ENCODE measurements at places on chromosomes 6 and 20.

- no peak for DNase-seq
- H3K27me3 ChIP-seq, result peaks cover 5% of the 10 kb centered on the region
- H3K36me3 ChIP-seq, result peaks cover 2% of the 10 kb centered on the region
- no peaks in the 10 kb centered on the region for H3K4me1 ChIP-seq
- H3K4me3 ChIP-seq, result no peak overlapping the region
- no peak overlapping the region for H3K27ac ChIP-seq
These were observed 34.0 kb upstream of the NUP153 start for GRCh38 chr6:17740559-17741220.

DNA sequence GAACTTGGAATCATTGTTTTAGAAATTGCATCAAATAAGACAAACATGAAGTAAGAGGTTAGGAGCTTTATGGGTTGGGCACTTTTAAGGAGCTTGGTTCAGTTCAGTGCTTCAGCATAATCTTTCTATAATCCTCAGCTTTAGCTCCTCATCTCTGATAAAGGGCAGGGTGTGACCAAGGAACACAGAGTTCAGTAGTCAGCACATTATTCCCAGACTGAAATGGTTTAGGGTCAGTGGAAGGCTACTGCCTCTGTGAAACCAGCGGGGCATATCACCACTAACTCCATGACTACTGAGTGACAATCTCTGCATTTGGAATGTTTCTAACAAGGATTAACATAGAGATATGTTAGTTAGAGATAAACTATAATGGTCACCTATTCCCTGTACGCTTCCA lies 36.9 kb downstream of the CRYBG1 start:
- H3K4me3 ChIP-seq, result no peak overlapping the region
- H3K36me3 ChIP-seq, result no peaks in the 10 kb centered on the region
- no peak for DNase-seq
- H3K4me1 ChIP-seq, result no peaks in the 10 kb centered on the region
- no peak overlapping the region for H3K27ac ChIP-seq
- H3K27me3 ChIP-seq, result peaks cover 13% of the 10 kb centered on the region

DNA sequence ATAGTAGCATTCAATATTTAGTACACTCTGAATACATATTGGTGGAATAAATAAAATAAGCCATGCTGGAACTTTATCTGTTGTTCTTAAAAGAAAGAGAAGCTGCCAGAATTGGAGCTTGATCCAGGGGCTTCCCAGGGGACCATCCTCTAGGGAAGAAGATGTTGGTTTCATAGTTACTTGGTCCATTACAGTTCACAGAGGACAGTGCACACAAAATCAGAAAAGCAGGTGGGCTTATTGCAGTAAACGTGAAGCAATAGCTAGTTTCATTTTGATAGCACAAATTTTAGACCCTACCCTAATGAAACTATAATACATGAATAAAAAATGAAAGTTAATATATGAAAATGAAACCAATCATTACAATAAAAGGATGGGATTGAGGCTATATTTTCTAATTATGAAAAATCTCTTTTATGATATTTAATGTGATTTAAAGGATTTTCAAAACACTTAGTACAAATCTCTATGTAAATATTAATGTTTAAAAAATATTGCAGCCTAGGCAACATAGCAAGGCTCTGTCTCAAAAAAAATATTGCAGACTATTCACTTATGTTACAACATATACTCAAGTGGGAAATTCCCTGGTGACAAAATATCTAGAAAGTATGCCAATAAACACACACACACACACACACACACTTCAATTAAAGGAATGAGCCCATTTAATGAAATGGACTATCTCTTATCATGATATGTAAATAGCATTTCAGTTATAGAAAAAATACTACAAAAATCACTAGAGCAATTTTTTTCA lies 227.0 kb upstream of the MARCKS start:
- no peak for DNase-seq
- peaks cover 10% of the 10 kb centered on the region for H3K4me1 ChIP-seq
- peaks cover 4% of the 10 kb centered on the region for H3K27me3 ChIP-seq
- no peak overlapping the region for H3K4me3 ChIP-seq
- no peaks in the 10 kb centered on the region for H3K36me3 ChIP-seq

- no peaks in the 10 kb centered on the region for H3K36me3 ChIP-seq
- H3K4me1 ChIP-seq, result no peaks in the 10 kb centered on the region
- no peaks in the 10 kb centered on the region for H3K27me3 ChIP-seq
- H3K4me3 ChIP-seq, result no peak overlapping the region
- H3K27ac ChIP-seq, result no peak overlapping the region
These were observed 23.2 kb upstream of the FAM50B start for GRCh38 chr6:3825851-3826581.

- no peak overlapping the region for H3K4me3 ChIP-seq
- peaks cover 5% of the 10 kb centered on the region for H3K27me3 ChIP-seq
- peaks cover 18% of the 10 kb centered on the region for H3K4me1 ChIP-seq
These were observed 342.7 kb downstream of the PRL start for GRCh38 chr6:21953831-21954801.

- H3K4me1 ChIP-seq, result peaks cover 42% of the 10 kb centered on the region
- H3K27ac ChIP-seq, result no peak overlapping the region
- H3K27me3 ChIP-seq, result no peaks in the 10 kb centered on the region
- no peak for DNase-seq
These were observed 3.4 kb downstream of the PAQR8 start for GRCh38 chr6:52365317-52365716.

GRCh38 chr6:40695750-40696415 lies 108.7 kb upstream of the LRFN2 start:
- no peak overlapping the region for H3K27ac ChIP-seq
- no peaks in the 10 kb centered on the region for H3K36me3 ChIP-seq
- H3K27me3 ChIP-seq, result peaks cover 3% of the 10 kb centered on the region

DNA sequence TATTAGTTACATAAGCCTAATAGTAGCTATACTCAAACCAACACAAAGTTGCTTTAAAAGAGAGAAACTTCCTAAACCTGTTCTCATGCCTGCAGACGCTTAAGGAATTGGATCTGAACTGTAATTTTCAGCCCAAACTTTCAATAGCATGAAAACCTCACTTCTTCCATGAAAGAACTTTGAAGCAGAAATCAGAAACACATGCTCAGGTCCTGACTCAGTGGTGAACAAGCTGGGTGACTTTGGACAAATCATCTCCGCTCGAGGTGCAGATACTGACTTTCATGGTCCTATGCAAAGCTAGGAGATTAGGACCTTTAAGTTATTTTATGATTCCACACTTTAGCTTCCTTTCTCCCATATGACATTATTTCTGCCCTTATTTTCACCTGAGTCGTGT lies 36.5 kb downstream of the NOX3 start:
- DNase-seq, result no peak
- peaks cover 31% of the 10 kb centered on the region for H3K4me1 ChIP-seq
- peak overlapping the region; percentile 89 for H3K27ac ChIP-seq
- no peaks in the 10 kb centered on the region for H3K36me3 ChIP-seq
- H3K27me3 ChIP-seq, result no peaks in the 10 kb centered on the region
- H3K4me3 ChIP-seq, result peak overlapping the region; percentile 57

DNA sequence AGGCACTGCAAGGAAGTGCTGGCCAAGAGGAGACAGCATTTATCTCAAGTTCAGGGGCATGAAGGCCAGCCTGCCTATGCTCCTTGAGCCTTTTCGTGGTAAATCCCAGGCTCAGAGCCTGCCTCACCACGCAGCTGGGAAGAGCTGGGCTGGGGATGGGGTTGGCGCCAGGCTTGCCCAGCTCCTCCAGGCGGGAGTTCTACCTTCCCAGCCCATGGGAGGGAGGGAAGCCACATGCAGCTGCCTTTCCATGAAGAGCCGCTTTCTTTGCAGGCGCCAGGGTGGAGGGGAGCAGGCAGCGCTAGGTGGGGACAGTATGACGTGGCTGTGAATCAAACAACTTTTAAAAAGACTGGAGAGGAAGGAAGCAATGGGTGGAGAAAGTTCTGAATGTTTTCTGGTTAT lies 19.5 kb upstream of the SIRT5 start:
- H3K27me3 ChIP-seq, result peaks cover 9% of the 10 kb centered on the region
- no peaks in the 10 kb centered on the region for H3K36me3 ChIP-seq
- no peaks in the 10 kb centered on the region for H3K4me1 ChIP-seq
- DNase-seq, result no peak
- no peak overlapping the region for H3K27ac ChIP-seq

- H3K4me3 ChIP-seq, result no peak overlapping the region
- no peak overlapping the region for H3K27ac ChIP-seq
- DNase-seq, result no peak
- H3K27me3 ChIP-seq, result no peaks in the 10 kb centered on the region
These were observed 60.9 kb downstream of the TULP4 start for GRCh38 chr6:158373214-158373613.

DNA sequence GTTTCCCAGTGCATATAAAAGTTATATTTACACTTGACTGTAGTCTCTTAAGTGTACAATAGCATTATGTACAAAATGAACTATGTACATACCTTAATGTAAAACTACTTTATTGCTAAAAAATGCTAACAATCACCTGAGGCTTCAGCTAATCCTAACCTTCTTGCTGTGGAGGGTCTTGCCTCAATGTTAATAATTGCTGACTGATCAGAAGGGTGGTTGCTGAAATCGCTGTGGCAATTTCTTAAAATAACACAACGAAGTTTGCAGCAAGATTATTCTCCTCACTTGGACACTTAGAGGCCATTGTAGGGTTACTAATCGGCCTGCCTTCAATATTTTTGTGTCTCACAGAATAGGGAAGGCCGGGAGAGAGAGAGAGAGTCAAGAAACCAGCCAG lies 24.7 kb upstream of the MICB start:
- H3K27me3 ChIP-seq, result no peaks in the 10 kb centered on the region
- no peak overlapping the region for H3K4me3 ChIP-seq
- peaks cover 14% of the 10 kb centered on the region for H3K36me3 ChIP-seq
- peaks cover 32% of the 10 kb centered on the region for H3K4me1 ChIP-seq
- H3K27ac ChIP-seq, result no peak overlapping the region

DNA sequence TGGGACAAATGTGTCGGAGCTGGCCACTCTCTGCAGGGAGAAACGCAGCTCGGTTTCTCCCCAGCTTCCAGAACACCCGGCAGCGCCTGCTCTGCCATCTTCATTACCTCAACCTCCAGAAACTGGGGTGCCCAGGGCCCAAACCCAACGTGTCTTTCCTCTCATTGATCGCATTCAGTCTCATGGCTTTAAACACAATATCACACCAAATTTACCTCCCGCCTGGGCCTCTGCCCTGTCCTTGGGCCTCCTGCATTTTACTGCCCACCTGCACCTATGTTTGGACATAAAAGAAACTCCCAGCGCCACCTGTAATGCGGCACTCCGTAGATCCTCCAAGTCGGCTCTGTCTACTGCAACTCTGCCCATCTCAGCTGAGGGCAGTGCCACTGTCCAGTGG lies 22.2 kb downstream of the SERPINB6 start:
- no peak overlapping the region for H3K27ac ChIP-seq
- peaks cover 30% of the 10 kb centered on the region for H3K36me3 ChIP-seq
- H3K4me3 ChIP-seq, result no peak overlapping the region
- no peak for DNase-seq
- peaks cover 18% of the 10 kb centered on the region for H3K4me1 ChIP-seq
- H3K27me3 ChIP-seq, result no peaks in the 10 kb centered on the region

GRCh38 chr20:50193836-50194421 lies 3.3 kb downstream of the CEBPB start:
- peaks cover 27% of the 10 kb centered on the region for H3K36me3 ChIP-seq
- DNase-seq, result no peak
- H3K27ac ChIP-seq, result peak overlapping the region; percentile 98
- H3K27me3 ChIP-seq, result no peaks in the 10 kb centered on the region
- H3K4me3 ChIP-seq, result peak overlapping the region; percentile 95

- peak overlapping the region; percentile 75 for H3K27ac ChIP-seq
- peaks cover under 1% of the 10 kb centered on the region for H3K27me3 ChIP-seq
- peak; percentile 76 for DNase-seq
- H3K4me3 ChIP-seq, result peak overlapping the region; percentile 69
- H3K36me3 ChIP-seq, result peaks cover 26% of the 10 kb centered on the region
These were observed 474 bp downstream of the CEBPB start for GRCh38 chr20:50191065-50191543.

GRCh38 chr6:143595251-143596036 lies 82.3 kb upstream of the PHACTR2 start:
- H3K27ac ChIP-seq, result no peak overlapping the region
- DNase-seq, result no peak
- no peak overlapping the region for H3K4me3 ChIP-seq
- H3K27me3 ChIP-seq, result no peaks in the 10 kb centered on the region

- DNase-seq, result no peak
- H3K4me1 ChIP-seq, result peaks cover 17% of the 10 kb centered on the region
- H3K27me3 ChIP-seq, result no peaks in the 10 kb centered on the region
- no peak overlapping the region for H3K4me3 ChIP-seq
- H3K27ac ChIP-seq, result no peak overlapping the region
These were observed 13.2 kb upstream of the OSER1 start for GRCh38 chr20:44223721-44224120.

- no peak for DNase-seq
- H3K4me1 ChIP-seq, result peaks cover 21% of the 10 kb centered on the region
- H3K27ac ChIP-seq, result no peak overlapping the region
- peaks cover 10% of the 10 kb centered on the region for H3K27me3 ChIP-seq
- H3K4me3 ChIP-seq, result no peak overlapping the region
These were observed 16.0 kb upstream of the TRIM38 start for GRCh38 chr6:25946631-25947030.

All from activated CD8-positive, alpha-beta T cell treated with anti-CD3 and anti-CD28 coated beads, Interleukin-2, amount 10 ng/mL, durations not matched to agents 7 days and 5 days (primary cell).